Keratinocyte (primary cell): ENCODE measurements at places on chromosomes 16 and 17. TPM values are rescaled to one million over a fixed set of nuclear protein-coding genes. Genes with fewer than 3 reads are reported as not detected.

Gene OR2C1
- 0.14 to 0.15 TPM (median 0.14 TPM) in 3 replicates for polyA plus RNA-seq

Gene CLEC10A
- not detected in 3 replicates for polyA plus RNA-seq

Gene SLC16A6
- polyA plus RNA-seq: 0.03 to 0.42 TPM (median 0.14 TPM) in 3 replicates

- DNase-seq: no peak
- H3K27ac ChIP-seq: no peak overlapping the region
- no peaks in the 10 kb centered on the region for H3K36me3 ChIP-seq
- H3K27me3 ChIP-seq: no peaks in the 10 kb centered on the region
- no peak overlapping the region for H3K4me3 ChIP-seq
Observed at GRCh38 chr16:54177052-54177861, 109.3 kb downstream of the IRX3 start.

- DNase-seq: no peak
- no peak overlapping the region for H3K27ac ChIP-seq
- no peak overlapping the region for H3K4me3 ChIP-seq
- no peaks in the 10 kb centered on the region for H3K4me1 ChIP-seq
- H3K36me3 ChIP-seq: no peaks in the 10 kb centered on the region
Observed at GRCh38 chr16:66399031-66399430, 28.1 kb upstream of the BEAN1 start.

DNA sequence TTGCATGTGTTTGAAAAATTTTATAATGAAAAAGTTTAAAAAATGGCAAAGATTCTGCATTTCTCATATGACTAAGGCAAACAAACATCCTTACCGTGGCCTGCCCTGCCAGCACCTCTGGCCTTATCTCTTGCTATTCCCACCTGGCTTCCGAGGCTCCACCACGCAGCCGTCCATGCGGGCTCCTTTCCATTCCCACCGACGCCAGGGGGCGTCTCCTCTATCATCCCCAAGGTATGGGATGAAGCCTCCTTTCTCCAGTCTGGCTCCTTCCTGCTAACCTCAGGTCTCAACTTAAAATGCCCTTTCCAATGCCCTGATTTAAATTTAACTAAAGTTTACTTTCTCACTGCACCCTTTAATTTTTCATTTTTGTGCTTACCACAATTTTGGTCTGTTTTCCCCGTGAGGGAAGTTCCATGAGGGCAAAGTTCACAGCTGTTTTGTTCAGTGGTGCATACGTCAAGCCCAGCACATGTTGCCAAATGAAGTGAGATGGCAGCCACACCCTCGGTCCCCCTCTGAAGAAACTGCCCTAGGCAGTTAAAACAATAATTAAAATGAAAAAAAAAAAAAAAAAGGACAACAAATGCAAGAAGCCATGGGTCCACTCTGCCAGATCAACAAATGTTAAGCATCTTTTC, 13.3 kb upstream of the SDK2 start:
- peaks cover 3% of the 10 kb centered on the region for H3K27me3 ChIP-seq
- no peak overlapping the region for H3K27ac ChIP-seq
- no peak for DNase-seq
- no peak overlapping the region for H3K4me3 ChIP-seq
- no peaks in the 10 kb centered on the region for H3K4me1 ChIP-seq

DNA sequence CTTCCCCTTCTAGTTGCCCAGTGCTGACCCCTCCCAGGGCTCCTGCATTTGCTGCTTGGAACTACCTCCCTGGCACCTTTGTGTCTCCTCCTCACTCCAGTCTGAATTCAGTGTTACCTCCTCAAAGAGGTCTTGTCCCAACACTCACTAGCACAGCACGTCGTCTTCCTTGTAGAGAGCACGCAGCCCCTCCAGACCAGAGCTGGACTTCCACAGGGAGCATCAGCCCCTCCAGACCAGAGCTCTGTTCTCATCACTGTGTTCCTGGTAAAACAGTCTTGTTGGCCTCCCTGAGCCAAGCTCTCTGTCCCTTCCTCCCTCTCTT, 27.8 kb upstream of the MGAT5B start:
- no peak for DNase-seq
- no peaks in the 10 kb centered on the region for H3K36me3 ChIP-seq
- no peak overlapping the region for H3K27ac ChIP-seq
- H3K4me1 ChIP-seq: no peaks in the 10 kb centered on the region
- H3K27me3 ChIP-seq: peaks cover 46% of the 10 kb centered on the region

- H3K36me3 ChIP-seq: no peaks in the 10 kb centered on the region
- no peak overlapping the region for H3K4me3 ChIP-seq
- H3K27me3 ChIP-seq: no peaks in the 10 kb centered on the region
- H3K4me1 ChIP-seq: no peaks in the 10 kb centered on the region
- no peak for DNase-seq
Observed at GRCh38 chr16:84153660-84154214, 8.6 kb downstream of the DNAAF1 start.

GRCh38 chr17:57877803-57878377, 28.0 kb upstream of the MRPS23 start:
- peaks cover 10% of the 10 kb centered on the region for H3K36me3 ChIP-seq
- H3K27ac ChIP-seq: peak overlapping the region; percentile 21
- H3K4me1 ChIP-seq: peaks cover 69% of the 10 kb centered on the region
- H3K27me3 ChIP-seq: no peaks in the 10 kb centered on the region
- H3K4me3 ChIP-seq: no peak overlapping the region

Gene IRF8
- 0.35 TPM in 1 of 3 replicates, not detected in the others for polyA plus RNA-seq

Gene GNG13
- not detected in 3 replicates for polyA plus RNA-seq

- no peak overlapping the region for H3K27ac ChIP-seq
- H3K36me3 ChIP-seq: no peaks in the 10 kb centered on the region
- no peak for DNase-seq
- H3K27me3 ChIP-seq: no peaks in the 10 kb centered on the region
Observed at GRCh38 chr17:41553987-41554680, 17.7 kb downstream of the KRT9 start.

GRCh38 chr16:3760518-3760917, 43.2 kb upstream of the TRAP1 start:
- H3K4me3 ChIP-seq: no peak overlapping the region
- DNase-seq: no peak
- no peaks in the 10 kb centered on the region for H3K27me3 ChIP-seq
- no peak overlapping the region for H3K27ac ChIP-seq

DNA sequence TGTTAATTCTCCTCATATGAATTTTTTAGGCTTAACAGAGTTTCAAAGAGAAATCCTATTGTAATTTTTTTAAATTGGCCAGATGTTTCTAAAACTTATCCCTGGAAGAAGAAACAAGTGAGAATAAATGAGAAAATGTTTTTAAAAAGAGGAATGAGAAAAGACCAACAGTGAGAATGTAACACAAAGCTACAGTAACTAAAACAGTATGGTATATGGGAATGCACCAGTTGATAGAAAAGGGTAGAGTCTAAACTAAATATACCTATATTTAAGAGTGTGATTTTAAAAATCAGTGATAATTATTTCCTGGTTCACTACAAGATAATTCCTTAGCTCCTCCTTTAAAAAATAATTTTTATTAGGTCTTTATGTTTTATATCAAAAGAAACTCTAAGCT, 127.9 kb downstream of the CCDC182 start:
- H3K27ac ChIP-seq: no peak overlapping the region
- H3K4me3 ChIP-seq: no peak overlapping the region
- no peaks in the 10 kb centered on the region for H3K27me3 ChIP-seq

DNA sequence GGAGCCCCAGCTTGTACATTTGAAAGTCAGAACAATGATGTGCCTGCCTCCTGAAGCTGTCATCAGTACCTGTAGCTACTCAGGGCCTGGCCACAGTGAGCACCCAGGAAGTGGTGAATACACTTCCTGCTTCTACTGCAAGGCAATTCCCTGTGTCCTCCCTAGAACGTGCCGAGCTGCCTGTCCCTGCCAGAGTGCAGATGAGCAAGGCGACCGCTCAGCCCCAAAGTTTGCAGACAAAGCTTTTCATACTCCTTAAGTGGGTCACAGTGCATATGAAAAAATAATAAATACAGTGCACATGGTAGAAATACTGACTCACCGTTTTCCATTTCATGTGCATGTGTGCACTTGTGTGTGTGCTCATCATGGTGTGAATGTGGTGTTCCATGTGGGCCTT, 77.3 kb downstream of the MPRIP start:
- H3K4me1 ChIP-seq: peaks cover 22% of the 10 kb centered on the region
- no peak overlapping the region for H3K4me3 ChIP-seq
- H3K27ac ChIP-seq: peak overlapping the region; percentile 54
- peaks cover 5% of the 10 kb centered on the region for H3K36me3 ChIP-seq
- no peak for DNase-seq

Gene IFI35
- polyA plus RNA-seq: 22.0 to 34.8 TPM (median 27.6 TPM) in 3 replicates

DNA sequence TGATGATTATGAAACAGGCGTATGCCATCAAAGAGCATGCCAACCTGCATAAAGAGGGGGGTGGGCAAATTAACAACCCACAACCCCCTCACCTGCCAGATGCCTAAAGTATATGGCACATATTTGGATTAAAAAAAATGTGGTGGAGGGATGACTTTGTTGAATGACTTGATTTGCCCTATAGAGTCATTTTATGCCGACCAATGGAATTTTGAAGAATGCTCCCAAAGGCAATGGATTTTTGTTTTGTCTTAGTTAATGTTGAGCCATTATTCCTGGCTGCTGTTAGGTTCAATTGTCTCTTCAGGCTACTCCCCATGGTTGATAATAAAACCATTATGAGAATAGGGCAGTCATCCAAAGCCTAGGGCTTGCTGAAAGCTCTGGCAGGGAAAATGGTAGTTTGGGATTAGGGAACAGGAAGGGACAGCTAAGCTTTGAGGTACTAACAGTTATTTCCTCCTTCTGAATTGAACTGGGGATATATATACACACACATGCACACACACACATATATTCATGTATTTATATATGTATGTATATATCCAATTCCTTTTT, 5.8 kb upstream of the CHCT1 start:
- no peak overlapping the region for H3K27ac ChIP-seq
- no peaks in the 10 kb centered on the region for H3K27me3 ChIP-seq
- H3K4me1 ChIP-seq: peaks cover 5% of the 10 kb centered on the region
- H3K36me3 ChIP-seq: no peaks in the 10 kb centered on the region

GRCh38 chr17:78324391-78325075, 35.3 kb downstream of the SOCS3 start:
- H3K4me3 ChIP-seq: no peak overlapping the region
- H3K27me3 ChIP-seq: no peaks in the 10 kb centered on the region
- H3K27ac ChIP-seq: no peak overlapping the region
- no peaks in the 10 kb centered on the region for H3K36me3 ChIP-seq

Gene LHX1
- polyA plus RNA-seq: 0.21 to 1.5 TPM (median 0.35 TPM) in 3 replicates

DNA sequence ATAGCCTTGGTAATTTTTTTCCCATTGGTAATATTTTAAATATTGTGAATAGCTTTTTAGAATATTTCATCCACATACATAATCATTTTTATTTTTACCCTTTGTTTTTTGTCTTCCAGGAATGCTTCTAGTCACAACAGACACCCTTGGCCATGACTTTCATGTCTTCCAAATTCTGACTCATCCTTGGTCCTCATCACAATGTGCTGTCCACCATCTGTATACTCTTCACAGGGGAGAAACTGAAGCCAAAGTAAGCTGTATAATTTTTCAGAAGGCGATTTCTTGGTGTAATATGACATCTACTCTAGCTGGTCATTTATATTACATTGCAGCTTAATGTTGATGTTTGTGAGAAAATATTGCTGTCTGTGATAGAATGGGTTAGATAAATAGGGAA, 269.4 kb downstream of the BCAS3 start:
- H3K36me3 ChIP-seq: no peaks in the 10 kb centered on the region
- DNase-seq: no peak
- H3K4me1 ChIP-seq: no peaks in the 10 kb centered on the region
- H3K27me3 ChIP-seq: no peaks in the 10 kb centered on the region
- no peak overlapping the region for H3K4me3 ChIP-seq
- H3K27ac ChIP-seq: no peak overlapping the region

DNA sequence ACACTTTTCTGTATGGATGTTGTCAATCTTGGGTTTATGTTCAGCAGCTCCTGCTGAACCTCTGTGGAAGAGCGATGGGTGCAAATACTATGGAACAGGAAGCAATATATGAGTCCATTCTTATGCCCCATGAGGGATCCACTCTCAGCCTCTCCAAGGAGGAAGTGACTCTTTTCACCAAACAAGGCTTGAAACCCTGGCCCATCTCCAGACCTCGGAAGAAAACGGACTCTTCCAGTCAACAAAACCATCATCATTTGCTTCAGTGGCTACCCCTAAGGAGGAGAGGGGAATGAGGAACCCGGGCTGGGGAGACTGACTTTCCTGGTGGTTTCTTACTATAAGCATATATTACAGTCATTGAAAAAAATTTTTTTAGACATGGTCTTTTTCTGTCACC, 206.2 kb downstream of the AXIN2 start:
- no peak overlapping the region for H3K4me3 ChIP-seq
- H3K27me3 ChIP-seq: no peaks in the 10 kb centered on the region
- H3K4me1 ChIP-seq: peaks cover 13% of the 10 kb centered on the region
- no peaks in the 10 kb centered on the region for H3K36me3 ChIP-seq

DNA sequence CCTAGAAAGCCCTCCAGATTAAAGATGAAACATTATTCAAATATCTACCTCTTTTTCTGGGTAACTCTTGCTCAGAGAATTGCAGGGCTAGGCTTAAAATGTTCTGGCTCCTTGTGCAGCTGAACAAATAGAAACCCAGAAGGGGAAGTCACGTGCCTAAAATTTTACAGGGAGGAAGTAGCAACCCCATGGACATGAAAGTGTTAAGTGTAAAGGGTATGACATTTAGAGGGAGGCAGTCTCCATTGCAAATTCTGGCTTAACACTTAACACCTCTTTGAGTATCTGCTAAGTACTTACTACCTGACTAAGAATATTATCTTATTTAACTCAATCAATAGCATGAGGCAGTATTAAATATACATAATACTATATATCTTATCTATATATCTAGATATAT, 376.1 kb upstream of the ERCC4 start:
- H3K4me1 ChIP-seq: no peaks in the 10 kb centered on the region
- DNase-seq: no peak
- H3K27ac ChIP-seq: no peak overlapping the region
- H3K4me3 ChIP-seq: no peak overlapping the region
- H3K27me3 ChIP-seq: no peaks in the 10 kb centered on the region
- no peaks in the 10 kb centered on the region for H3K36me3 ChIP-seq

DNA sequence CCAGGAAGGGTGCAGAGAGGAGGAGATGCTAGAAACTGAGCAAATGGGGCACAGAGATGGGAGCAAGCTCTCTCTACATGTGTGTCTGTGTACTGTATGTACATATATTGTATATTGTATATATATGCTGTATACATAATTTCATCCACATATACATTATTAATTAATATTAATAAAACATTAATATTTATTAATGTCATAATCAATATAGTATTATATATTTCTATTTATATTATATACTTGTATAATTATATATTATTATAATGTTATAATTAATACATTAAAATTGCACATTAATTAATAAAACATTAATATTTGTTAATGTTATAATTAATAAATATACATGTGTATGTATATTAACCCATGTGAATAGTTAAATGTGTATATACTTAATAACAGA, 31.5 kb upstream of the FOXF1 start:
- DNase-seq: no peak
- no peak overlapping the region for H3K27ac ChIP-seq
- no peaks in the 10 kb centered on the region for H3K4me1 ChIP-seq
- H3K4me3 ChIP-seq: no peak overlapping the region
- H3K27me3 ChIP-seq: peaks cover 14% of the 10 kb centered on the region

DNA sequence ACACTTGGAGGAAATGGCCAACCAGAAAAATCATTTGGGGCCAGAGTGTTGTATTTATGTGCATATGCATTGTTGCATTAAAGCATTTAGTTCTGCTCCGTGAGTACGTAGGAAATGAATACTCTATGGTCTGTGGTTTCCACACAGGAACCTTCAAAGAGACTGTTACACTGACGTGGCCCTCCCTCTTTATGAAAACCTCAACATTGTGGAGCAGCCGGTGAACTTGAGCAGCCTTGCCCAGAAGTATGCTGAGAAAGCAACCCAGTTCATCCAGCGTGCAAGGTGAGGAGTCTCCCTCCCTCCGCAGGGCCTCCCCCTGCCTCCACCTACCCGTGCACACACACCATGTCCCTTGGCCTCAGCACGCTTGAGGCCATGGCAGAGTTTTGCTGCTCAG, 65.2 kb downstream of the ARSG start:
- no peaks in the 10 kb centered on the region for H3K27me3 ChIP-seq
- H3K36me3 ChIP-seq: no peaks in the 10 kb centered on the region
- H3K4me3 ChIP-seq: no peak overlapping the region
- no peak overlapping the region for H3K27ac ChIP-seq
- no peak for DNase-seq
